Activated naive CD8-positive, alpha-beta T cell treated with anti-CD3 and anti-CD28 coated beads, Interleukin-2, amount 10 ng/mL, durations not matched to agents 7 days and 5 days (primary cell): ENCODE measurements at places on chromosomes 6 and 20. TPM values are rescaled to one million over a fixed set of nuclear protein-coding genes. Genes with fewer than 3 reads are reported as not detected.

DNA sequence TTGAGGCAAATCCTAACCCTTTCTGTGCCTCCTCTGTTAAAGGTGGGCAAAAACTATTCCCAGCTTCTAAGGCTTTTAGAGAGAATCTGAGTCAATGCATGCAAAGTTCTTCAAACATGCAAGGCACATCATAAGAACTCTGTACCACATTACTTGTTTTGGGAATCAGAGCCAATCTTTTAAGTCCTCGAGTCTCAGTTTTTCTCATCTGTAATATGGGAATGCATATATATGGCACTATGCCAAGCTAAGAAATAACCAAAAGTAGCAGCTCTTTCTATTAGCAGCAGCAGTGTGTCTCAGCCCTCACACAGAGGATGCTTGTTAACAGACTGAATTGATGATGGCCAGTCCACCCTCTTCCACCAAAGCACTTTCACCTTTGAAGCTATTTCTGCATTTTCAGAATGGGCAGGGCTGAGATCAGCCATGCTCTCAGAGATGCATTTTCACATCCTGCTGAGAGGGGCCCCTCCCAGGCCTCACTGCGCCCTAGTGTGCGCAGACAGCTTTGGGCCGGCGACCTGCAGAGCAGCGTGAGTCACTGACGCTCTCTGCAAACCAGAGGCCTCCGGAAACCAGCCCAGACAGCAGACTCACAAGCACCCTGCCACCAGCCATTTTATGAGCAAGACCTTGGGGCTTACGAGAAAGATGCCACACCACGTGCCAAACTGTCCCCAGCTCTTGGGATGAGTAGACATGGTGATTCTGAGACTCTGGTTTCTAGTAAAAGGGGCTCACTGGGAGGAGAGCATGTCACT is 138.0 kb downstream of the NFATC2 start:
- DNase-seq, result peak; percentile 62
- peak overlapping the region; percentile 96 for H3K27ac ChIP-seq
- H3K4me3 ChIP-seq, result peak overlapping the region; percentile 18
- H3K27me3 ChIP-seq, result no peaks in the 10 kb centered on the region
- H3K4me1 ChIP-seq, result peaks cover 67% of the 10 kb centered on the region

The KHDRBS2 gene
- not detected for total RNA-seq

GRCh38 chr6:45424451-45424861 is 46.7 kb upstream of the SUPT3H start:
- H3K4me1 ChIP-seq, result peaks cover 33% of the 10 kb centered on the region
- H3K4me3 ChIP-seq, result no peak overlapping the region
- no peak overlapping the region for H3K27ac ChIP-seq
- no peak for DNase-seq
- H3K36me3 ChIP-seq, result no peaks in the 10 kb centered on the region
- H3K27me3 ChIP-seq, result peaks cover 38% of the 10 kb centered on the region

DNA sequence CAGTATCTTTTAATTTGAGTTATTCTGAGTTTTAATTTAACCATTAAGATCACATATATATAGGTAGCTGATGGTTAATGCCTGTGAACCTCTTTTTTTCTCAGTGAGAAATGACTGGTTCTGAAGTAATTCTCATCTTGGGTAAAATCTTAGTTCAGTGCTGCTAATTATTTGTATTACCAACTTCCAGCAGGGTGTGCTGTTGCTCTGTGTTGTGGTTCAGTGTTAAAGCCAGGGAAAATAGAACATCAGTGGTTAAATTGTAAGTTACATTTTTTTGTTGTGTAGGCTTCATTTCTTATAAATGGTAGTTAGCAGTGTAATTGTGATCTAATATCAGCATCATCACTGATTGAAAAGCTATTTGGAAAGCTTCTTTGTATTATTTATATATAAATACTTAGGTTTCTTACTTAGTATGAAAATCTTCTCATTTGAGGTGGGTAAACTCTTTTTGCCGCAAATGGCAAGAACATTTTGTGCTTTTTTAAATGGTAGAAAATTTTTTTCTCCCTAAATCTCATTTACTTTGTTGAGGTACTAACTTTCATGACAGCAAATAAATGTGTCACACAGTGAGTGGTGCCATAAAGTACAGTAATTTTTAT is 43.7 kb downstream of the CDC5L start:
- no peak overlapping the region for H3K27ac ChIP-seq
- H3K36me3 ChIP-seq, result peaks cover 11% of the 10 kb centered on the region
- H3K4me1 ChIP-seq, result peaks cover 1% of the 10 kb centered on the region
- DNase-seq, result no peak
- no peaks in the 10 kb centered on the region for H3K27me3 ChIP-seq
- H3K4me3 ChIP-seq, result no peak overlapping the region

GRCh38 chr20:36394340-36394965 is 88.3 kb downstream of the DLGAP4 start:
- H3K36me3 ChIP-seq, result peaks cover 3% of the 10 kb centered on the region
- H3K4me1 ChIP-seq, result peaks cover 2% of the 10 kb centered on the region
- no peak overlapping the region for H3K4me3 ChIP-seq
- DNase-seq, result no peak

The C6orf52 gene
- total RNA-seq, result 3.0 TPM

DNA sequence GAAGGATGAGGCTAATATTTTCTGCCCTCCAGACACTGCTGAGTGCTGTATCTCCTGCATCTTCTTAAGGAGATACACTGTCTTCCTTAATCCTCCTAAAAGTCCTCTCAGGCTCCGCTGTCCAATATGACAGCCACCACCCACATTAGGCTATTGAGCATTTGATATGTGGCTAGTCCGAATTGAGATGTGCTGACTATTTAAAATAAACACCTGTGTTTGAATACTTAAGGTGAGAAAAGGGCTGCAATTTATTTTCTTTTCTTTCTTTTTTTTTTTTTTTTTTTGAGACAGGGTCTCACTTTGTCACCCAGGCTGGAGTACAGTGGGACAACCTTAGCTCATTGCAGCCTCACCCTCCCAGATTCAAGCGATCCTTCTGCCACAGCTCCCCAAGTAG is 3.1 kb upstream of the RGL2 start:
- H3K27ac ChIP-seq, result no peak overlapping the region
- peaks cover 26% of the 10 kb centered on the region for H3K36me3 ChIP-seq
- H3K27me3 ChIP-seq, result no peaks in the 10 kb centered on the region
- peaks cover 32% of the 10 kb centered on the region for H3K4me1 ChIP-seq
- H3K4me3 ChIP-seq, result no peak overlapping the region
- no peak for DNase-seq

The GZF1 gene
- 15.6 TPM for total RNA-seq

- peaks cover 26% of the 10 kb centered on the region for H3K36me3 ChIP-seq
- no peak for DNase-seq
- no peaks in the 10 kb centered on the region for H3K27me3 ChIP-seq
Measured at GRCh38 chr20:47272893-47273590, 83.5 kb downstream of the ZMYND8 start.

DNA sequence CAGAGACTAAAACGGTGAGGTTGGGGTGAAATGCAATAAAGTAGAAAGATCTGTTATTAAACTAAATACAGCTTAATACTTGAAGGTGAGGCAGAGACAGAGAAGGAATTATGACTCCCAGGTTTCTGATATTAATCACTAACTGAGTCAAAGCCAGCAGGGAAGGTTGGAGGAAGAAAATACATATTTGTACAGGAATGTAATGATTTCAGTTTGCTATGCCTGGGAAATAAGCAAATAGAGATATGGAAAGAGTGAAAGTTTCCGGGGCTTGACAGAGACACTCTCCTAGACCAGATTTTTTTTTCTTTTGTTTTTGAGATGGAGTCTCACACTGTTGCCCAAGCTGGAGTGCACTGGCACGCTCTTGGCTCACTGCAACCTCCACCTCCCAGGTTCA is 76.8 kb downstream of the PTPRK start:
- no peak overlapping the region for H3K4me3 ChIP-seq
- H3K4me1 ChIP-seq, result no peaks in the 10 kb centered on the region
- no peak for DNase-seq
- no peak overlapping the region for H3K27ac ChIP-seq
- no peaks in the 10 kb centered on the region for H3K36me3 ChIP-seq
- H3K27me3 ChIP-seq, result no peaks in the 10 kb centered on the region

The BANF2 gene
- not detected for total RNA-seq

- no peaks in the 10 kb centered on the region for H3K27me3 ChIP-seq
- no peak overlapping the region for H3K4me3 ChIP-seq
- H3K4me1 ChIP-seq, result no peaks in the 10 kb centered on the region
- no peak for DNase-seq
- H3K36me3 ChIP-seq, result no peaks in the 10 kb centered on the region
- no peak overlapping the region for H3K27ac ChIP-seq
Measured at GRCh38 chr6:112764377-112764776, 417.2 kb downstream of the RFPL4B start.

- H3K27ac ChIP-seq, result no peak overlapping the region
- DNase-seq, result no peak
- H3K4me3 ChIP-seq, result no peak overlapping the region
- peaks cover 31% of the 10 kb centered on the region for H3K36me3 ChIP-seq
- peaks cover 16% of the 10 kb centered on the region for H3K4me1 ChIP-seq
Measured at GRCh38 chr6:135583256-135583761, 85.8 kb upstream of the AHI1 start.

GRCh38 chr20:44747166-44748004 is 1.7 kb downstream of the KCNK15 start:
- H3K27me3 ChIP-seq, result peaks cover 33% of the 10 kb centered on the region
- H3K27ac ChIP-seq, result no peak overlapping the region
- H3K36me3 ChIP-seq, result no peaks in the 10 kb centered on the region
- peak overlapping the region; percentile 41 for H3K4me3 ChIP-seq

The NR2E1 gene
- total RNA-seq, result not detected

- H3K4me3 ChIP-seq, result no peak overlapping the region
- no peak for DNase-seq
- peaks cover 7% of the 10 kb centered on the region for H3K4me1 ChIP-seq
- no peaks in the 10 kb centered on the region for H3K27me3 ChIP-seq
- H3K27ac ChIP-seq, result no peak overlapping the region
- H3K36me3 ChIP-seq, result peaks cover 25% of the 10 kb centered on the region
Measured at GRCh38 chr6:126017668-126018067, 31.3 kb downstream of the TRMT11 start.

DNA sequence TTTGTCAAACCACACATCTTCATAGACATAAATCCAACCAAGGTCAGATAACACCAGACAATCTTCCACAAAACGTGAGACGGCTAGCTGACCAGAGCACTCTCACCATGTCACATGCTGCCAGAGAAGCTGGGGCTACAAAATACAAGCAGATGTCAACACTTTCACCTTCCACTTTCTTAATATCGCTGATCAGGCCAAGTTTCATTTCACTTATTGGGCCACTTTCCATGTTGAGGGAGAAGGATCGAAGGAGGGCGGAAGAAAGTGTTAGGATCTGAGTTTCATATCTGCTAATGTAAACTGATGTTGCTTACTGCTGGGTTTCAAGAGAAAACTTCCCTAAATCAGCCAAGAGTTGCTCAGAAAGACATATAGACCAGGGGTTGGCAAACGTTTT is 177.0 kb upstream of the PRDM1 start:
- H3K36me3 ChIP-seq, result no peaks in the 10 kb centered on the region
- no peaks in the 10 kb centered on the region for H3K4me1 ChIP-seq
- H3K27ac ChIP-seq, result no peak overlapping the region
- DNase-seq, result no peak
- no peak overlapping the region for H3K4me3 ChIP-seq

The FAM209B gene
- 1.1 TPM for total RNA-seq

DNA sequence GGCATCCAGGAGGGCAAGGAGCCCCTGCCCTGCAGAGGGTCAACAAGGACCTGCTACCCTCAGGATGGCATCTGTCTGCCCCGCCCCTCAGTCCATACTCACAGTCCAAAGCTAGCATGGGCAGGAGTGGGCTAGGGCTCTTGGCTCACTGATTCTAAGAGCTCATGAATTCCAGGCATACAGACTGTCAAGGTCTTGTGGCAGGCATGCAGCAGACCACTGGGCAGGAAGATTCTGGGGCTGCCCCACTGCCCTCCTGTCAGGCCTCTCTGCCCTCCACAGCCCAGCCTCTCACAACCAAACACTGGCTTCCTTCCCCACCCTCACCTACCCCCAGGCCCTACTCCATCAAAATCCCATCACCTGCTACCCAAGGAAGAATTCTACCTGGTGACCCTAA is 5.6 kb upstream of the SLC4A11 start:
- H3K27ac ChIP-seq, result no peak overlapping the region
- no peak for DNase-seq
- peaks cover 2% of the 10 kb centered on the region for H3K36me3 ChIP-seq
- H3K27me3 ChIP-seq, result peaks cover 58% of the 10 kb centered on the region

The TINAG gene
- not detected for total RNA-seq

The CLDN20 gene
- total RNA-seq, result not detected

DNA sequence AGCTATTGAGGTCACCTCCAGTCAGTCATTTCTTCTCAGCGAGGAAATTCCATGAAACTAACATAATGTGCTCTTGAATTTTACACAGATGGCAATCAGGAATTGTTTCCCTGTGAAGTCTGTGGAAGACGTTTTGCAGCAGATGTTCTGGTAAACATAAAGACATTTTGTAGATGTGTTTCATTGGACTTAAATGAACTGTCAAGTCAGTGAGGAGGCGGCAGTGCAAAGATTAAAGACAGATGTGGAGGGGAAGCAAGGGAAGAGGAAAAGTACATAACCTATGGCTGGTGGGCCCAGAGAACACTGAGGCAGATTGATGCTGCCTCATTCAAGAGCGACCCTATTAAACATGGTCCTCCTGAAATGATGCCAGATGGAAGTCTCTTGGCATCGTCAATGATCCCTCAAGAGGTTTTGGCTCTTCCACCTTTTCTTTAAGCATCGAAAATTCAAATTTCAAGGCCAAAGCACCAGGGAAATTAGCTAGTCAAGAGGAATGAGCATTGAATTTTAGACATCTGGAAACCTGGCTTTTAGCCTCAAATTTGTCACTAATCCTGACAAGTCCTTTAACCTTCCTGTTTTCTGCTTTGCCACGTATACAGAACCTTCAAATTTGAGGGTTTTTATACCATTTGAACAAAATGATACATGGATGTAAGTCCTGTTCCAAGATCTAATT is 20.1 kb downstream of the ZC2HC1B start:
- H3K36me3 ChIP-seq, result no peaks in the 10 kb centered on the region
- DNase-seq, result no peak
- H3K4me1 ChIP-seq, result no peaks in the 10 kb centered on the region

GRCh38 chr6:134168590-134169208 is 116.3 kb upstream of the SLC2A12 start:
- peaks cover 29% of the 10 kb centered on the region for H3K4me1 ChIP-seq
- no peak for DNase-seq
- peaks cover 39% of the 10 kb centered on the region for H3K36me3 ChIP-seq
- H3K27ac ChIP-seq, result no peak overlapping the region

The SLC29A1 gene
- total RNA-seq, result 22.5 TPM

The SIGLEC1 gene
- 0.20 TPM for total RNA-seq
